ENCODE measurements at places on chromosomes 7 and 10.

GRCh38 chr7:73715648-73716317 lies 3.7 kb downstream of the STX1A start:
- DNase-seq, result no peak

DNA sequence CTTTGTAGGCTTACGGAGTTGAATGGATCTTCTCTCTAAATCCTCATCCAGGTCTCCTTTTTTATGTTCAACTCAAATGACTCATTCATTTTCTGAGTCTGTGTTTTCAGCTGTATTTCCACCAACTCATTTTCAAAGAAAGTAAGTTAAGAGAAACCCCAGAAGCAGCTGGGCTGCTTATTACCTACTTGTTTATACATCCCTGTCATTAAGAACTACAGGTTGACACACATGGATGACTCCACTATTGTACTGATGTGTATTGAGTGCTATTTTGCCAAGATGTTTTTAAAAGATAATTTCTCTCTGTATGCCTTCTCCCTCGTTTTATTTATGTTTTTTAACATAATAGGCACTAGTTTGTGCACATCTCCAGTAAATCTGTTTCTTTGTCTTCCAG lies 41.9 kb downstream of the DGKI start:
- no peak for DNase-seq

- DNase-seq, result no peak
Measured at GRCh38 chr10:133455611-133456031, 1.9 kb downstream of the SCART1 start.

- DNase-seq, result no peak
Measured at GRCh38 chr7:28362812-28363211, 49.5 kb upstream of the CREB5 start.

- DNase-seq, result no peak
Measured at GRCh38 chr10:113441220-113441619, 111.6 kb upstream of the HABP2 start.

GRCh38 chr7:74039337-74039736 lies 11.4 kb downstream of the ELN start:
- DNase-seq, result no peak

DNA sequence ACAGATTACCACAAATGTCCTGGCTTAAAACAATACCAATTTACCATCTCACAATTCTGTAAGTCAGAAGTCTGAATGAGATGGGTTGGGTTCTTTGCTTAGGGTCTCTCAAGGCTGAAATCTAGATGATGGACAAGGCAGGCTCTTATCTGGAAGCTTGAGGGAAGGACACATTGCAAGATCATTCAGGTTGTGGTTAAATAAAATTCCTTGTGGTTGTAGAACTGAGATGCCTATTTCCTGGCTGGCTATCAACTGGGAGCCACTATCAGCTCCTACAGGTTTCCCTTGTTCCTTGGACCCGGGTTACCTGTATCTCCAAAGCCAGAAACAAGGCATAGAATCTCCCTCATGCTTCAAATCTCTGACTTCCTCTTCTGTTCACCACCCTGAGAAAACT lies 148.4 kb downstream of the MDFIC start:
- DNase-seq, result no peak

DNA sequence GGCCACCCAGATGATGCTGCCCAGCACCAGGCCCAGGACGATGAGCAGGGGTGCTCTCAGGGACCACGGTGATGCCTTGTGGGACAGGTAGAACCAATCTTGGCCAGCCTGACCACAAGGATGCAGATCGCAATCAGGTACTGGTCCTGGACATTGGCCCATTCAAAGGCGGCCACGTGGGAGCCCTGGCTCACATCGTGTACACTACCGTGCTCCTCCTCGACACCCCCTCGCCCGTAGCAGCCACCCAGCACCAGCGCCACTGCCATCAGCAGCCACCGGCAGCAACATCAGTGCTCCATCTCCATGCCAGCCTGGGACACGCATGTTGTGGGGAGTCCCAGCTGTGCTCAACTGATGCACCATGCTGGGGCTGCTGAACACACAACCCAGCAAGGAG lies 39.0 kb downstream of the AGAP6 start:
- no peak for DNase-seq

- DNase-seq, result no peak
Measured at GRCh38 chr7:56079450-56080185, 13.1 kb downstream of the PHKG1 start.

GRCh38 chr10:100730725-100731406 lies 14.5 kb upstream of the PAX2 start:
- no peak for DNase-seq

GRCh38 chr7:82428186-82428961 lies 15.2 kb downstream of the CACNA2D1 start:
- DNase-seq, result no peak

GRCh38 chr10:111114758-111115500 lies 38.1 kb downstream of the ADRA2A start:
- no peak for DNase-seq

- DNase-seq, result no peak
Measured at GRCh38 chr10:6473901-6474370, 106.1 kb downstream of the PRKCQ start.

- no peak for DNase-seq
Measured at GRCh38 chr7:33024189-33024757, 38.3 kb downstream of the NT5C3A start.

GRCh38 chr7:49398746-49399145 lies 374.7 kb upstream of the VWC2 start:
- DNase-seq, result no peak

DNA sequence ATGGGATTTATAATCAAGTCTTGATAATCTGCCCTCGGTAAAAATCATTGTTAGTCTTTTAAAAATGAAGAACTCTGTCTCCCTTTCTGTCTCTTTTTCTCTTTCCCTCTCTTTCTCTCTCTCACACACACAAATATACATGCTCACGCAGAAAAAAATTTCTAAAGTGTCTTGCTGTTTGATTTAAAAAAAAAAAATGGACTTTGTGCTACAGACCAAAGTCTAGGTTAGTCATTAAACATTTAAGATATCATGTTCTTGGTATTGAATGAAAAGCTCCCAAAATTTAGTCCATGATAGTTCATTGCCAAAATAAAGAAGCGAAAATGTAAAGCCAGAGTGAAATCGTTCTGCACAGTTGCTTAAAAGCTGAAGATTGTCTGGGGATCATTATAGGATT lies 665.8 kb downstream of the SORCS1 start:
- no peak for DNase-seq

- DNase-seq, result no peak
Measured at GRCh38 chr10:75475460-75476182, 44.2 kb downstream of the LRMDA start.

GRCh38 chr10:131983780-131984179 lies 2.1 kb upstream of the BNIP3 start:
- no peak for DNase-seq

GRCh38 chr10:104612571-104613205 lies 28.4 kb upstream of the SORCS3 start:
- DNase-seq, result no peak

DNA sequence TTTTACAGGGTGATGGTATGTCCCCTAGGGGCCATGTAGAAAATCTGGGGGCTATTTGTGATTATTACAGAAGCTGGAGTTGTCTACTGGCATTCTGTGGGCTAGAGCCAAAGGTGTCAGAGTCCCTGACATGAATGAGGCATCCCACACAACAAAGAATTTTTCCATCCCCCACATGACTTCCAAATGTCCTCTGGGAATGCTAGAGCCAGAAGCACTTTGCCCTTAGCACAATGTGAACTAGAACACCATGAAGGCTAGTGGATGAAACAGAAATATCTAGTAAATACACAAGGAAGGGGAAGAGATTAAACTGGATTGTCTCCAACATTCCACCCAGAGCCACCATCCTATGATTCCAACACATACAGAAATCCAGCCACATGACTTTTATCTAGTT lies 46.9 kb downstream of the FAM13C start:
- no peak for DNase-seq

DNA sequence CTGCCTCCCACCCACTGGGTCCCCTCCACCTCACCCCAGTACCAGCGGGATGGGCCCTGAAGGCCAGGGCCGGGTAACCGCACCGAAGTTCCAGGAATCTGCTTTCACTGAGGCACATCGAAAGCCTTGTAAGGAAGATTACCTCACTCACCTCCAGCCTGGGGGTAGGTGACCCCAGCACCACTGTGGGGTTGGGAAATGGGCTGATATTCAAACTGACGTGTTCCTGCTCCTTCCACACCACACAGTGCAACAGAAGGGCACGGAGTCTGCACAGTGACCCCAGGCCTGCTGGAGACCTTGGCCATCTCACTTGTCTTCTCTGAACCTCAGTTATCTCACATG lies 29.8 kb downstream of the NPS start:
- no peak for DNase-seq

GRCh38 chr10:68562661-68563570 lies 2.8 kb downstream of the TET1 start:
- DNase-seq, result no peak

- DNase-seq, result no peak
Measured at GRCh38 chr7:47458057-47458456, 123.9 kb downstream of the TNS3 start.

DNA sequence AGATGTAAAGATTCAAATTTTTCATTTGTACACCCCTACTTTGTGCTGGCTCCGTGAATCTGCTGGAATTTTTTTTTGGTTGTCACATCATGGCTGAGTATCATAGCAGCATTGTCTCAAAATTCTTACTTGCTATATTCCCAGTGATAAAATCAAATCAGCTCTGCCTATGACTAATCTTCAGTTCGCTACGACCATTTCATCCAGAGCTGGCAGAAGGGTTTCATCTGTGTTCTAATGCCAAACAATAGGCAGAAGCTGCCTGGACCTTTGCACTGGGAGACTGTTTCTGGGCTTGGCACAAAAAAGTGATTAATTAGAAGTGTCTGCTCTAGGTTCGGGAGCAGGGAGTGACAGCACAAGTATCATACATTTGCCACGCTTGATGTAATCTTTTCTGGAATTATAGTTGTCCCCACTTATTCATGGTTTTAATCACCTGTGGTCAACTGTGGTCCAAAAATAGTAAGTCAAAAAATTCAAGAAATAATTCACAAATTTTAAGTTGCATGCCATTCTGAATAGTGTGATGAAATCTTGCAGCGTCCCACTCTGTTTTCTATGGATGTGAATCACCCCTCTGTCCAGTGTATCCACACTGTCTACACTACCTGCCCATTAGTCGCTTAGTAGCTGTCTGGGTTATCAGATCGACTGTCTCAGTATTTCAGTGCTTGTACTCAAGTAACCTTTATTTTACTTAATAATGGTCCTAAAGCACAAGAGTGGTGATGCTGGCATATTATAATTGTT lies 120.5 kb upstream of the IMMP2L start:
- DNase-seq, result no peak

DNA sequence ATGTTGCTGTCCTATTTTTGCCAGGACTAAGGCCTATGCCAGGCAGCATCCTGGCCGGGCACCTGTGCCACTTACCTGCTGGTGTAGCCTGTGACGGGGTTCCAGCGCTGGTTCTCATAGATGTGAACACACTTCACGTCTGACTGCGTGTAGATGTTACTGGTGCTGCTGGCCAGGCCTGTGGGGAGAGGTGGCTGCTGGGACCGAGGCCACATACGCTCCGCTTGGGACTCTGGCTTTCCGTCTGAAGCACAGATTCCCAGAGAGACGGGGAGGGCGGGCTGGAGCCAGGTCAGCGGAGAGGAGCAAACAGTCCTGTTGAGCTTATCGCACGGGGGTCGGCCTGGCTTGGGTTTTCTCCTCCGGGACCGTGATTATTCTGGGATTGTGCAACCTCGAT lies 16.7 kb downstream of the BHLHA15 start:
- DNase-seq, result no peak

DNA sequence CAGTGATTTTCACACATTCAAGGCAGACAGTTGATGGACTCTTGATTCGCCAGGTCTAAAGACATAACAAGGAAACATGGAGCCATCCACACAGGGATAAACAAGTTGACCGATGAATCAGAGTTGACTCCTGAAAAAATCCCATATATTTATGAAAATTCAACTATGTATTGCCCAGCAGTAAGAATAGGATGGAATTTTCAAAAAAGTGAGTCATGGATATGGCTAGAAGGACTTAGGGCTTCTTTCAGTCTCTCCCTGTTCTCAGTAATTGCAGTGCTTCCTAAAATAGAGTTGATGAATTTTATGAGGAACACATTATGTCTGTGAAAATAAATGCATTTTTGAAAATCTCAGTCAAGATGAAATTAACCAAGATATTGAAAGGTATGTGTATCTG lies 301.2 kb downstream of the PLXDC2 start:
- no peak for DNase-seq

DNA sequence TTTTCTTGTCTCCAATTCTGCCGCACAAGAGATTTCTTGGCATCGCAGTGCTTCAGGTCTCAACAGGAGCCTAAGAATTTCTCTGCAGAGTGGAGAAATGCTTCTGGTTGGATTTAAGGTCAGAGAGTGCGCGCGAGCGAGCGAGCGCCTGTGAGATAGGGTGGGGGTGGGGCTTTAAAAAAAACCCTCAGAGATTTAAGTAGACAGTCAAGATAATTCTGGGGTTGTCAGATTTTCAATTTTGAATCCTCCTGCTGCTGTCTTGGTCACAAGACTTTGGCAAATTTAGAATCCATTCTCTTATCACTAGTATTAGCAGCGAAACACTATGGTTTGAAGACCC lies 49.7 kb downstream of the CPEB3 start:
- no peak for DNase-seq

DNA sequence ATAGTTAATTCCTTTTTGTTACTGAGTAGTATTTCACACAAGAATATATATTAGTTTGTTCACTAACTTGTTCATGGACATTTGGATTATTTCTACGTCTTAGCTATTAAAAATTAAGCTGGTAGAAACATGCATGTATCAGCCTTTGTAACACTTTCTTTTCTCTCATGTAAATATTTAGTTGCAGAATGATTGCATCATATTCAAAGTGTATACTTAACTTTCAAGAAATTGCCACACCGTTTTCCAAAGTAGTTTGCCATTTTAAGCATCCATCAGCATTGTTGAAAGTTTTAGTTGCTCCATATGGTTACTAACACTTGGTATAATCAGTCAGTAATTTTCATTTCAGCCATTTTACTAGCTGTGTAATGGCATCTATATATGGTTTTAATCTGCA lies 666.9 kb downstream of the NXPH1 start:
- DNase-seq, result no peak

GRCh38 chr10:102230861-102231356 lies 4.8 kb downstream of the ELOVL3 start:
- DNase-seq, result no peak

- DNase-seq, result no peak
Measured at GRCh38 chr7:116447966-116448839, 51.3 kb upstream of the CAV2 start.

GRCh38 chr7:8105449-8106095 lies 137.0 kb downstream of the GLCCI1 start:
- no peak for DNase-seq

Measured in stimulated activated CD8-positive, alpha-beta memory T cell treated with anti-CD3 and anti-CD28 coated beads, Interleukin-12 subunit alpha, Interleukin-12 subunit beta, amount 100 ng/mL, for 1 hour (primary cell).